NCI-H69 (cell line): ENCODE measurements at places on chromosomes 11 and 22.
A peak's percentile ranks its signal among the peaks of the same experiment; 100 is the strongest.

DNA sequence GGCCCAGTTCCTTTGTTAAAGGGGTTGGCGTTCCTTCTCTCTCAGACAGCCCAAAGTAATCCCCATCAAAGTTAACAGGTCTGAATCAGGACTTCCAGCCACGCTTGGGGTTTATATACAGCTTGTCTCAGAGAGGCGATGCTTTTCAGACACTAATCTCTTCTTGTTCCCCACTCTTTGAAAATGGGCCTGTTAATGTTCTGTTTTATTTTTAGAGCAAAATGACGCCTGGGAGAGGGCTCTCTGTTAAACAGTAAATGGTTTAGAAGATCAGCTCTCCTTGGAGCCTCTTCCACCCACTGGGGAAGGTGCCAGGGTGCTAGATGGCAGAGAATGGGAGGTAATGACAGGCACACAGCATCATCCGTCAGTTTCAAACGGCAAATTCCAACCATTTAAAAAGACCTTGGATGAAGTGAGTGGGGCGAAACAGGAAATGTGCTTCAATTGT, 235.9 kb upstream of the NARS2 start:
- DNase-seq: no peak

- peak; percentile 64 for DNase-seq
Observed at GRCh38 chr11:17389957-17390649, 1.6 kb upstream of the KCNJ11 start.

DNA sequence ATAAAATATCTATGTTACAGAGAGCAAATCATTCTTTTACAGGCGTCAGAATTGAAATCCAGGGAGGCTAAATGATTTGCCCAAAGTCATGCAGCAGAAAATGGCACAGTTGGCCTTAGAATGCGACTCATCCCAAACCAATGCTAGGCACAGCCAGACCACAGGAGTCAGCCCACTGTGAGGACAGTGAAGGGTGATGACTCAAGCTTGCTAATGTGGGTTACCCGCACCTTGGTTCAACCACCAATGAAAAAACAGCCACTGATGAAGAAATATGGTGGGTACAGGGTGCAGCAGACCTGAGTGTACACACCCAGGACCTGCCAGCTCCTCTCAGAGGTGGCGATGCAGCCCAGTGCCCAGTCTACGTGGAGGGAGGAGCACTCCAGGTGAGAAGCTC, 89.7 kb downstream of the ZC3H12C start:
- DNase-seq: no peak

DNA sequence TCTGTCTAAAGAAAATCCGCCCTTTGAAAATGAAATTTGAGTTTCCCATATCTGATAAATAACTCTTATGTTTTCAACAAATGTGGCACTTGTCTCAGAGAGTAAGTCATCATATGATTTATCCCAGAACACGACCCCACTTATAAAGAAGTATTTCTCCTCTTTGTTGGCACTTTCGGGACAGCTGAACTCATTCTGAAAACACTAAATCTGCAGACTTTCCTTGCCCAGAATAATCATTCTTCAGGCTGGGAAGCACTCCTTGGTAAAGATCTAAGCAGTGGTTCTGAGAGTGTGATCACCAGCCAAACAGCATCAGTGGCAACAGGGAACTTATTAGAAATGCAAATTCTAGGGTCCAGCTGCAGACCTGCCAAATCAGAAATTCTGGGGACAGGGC, 532.2 kb upstream of the API5 start:
- DNase-seq: no peak

DNA sequence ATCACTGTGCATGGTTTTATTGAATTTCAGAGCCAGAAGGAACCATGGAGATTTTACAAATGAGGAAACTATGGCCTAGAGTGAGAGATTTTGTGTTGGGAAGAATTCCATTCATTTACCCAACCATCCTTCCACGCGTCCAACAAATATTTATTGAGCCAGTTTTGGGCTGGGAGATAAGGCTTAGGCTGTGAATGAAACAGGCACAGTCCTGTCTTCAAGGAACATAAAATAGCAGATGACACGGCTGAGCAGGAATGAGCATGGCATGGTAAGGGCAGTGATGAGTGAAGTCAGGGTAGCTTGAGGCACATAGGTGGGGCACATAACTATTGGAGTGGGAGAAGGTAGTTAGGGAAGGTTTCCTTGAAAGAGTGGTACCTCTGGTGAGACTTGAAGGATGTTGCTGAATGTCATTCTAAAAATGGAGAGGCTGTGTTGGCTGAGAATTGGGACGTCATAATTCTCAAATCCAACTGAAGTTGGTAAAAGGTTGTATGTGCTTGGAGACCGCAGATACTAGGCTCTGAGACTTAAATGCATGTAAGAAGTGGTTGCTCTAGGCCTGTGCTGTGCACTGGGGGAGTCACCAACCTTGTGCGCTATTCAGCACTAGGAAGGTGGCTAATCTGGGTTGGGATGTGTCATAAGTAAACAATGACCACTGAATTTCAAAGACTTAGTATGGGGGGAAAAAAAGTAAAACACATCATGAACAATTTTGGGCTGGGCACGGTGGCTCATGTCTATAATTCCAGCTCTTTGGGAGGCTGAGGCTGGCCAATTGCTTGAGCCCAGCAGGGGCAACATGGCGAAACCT, 51.9 kb downstream of the TEAD1 start:
- DNase-seq: no peak

- DNase-seq: peak; percentile 59
Observed at GRCh38 chr11:18203723-18204122, 31.1 kb downstream of the MRGPRX4 start.

DNA sequence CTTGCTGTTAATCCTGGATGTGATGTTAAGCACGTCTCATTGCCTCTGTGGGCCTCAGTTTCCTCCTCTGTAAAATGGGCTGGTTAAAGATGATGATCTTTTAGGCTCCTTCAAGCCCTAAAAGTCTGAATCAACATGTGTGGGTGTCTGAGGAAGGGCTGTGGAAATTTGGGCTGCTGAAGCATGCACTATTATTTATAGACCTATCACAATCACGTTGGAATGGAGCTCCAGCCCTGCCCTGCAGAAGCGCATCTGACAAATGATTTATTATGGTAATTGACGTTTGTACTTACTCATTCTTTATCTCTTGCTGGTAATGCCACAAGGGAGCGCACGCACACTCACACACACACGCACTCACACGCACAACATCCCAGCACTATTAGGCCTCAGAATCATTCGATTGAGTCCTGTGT, 20.4 kb downstream of the P2RX3 start:
- DNase-seq: no peak

DNA sequence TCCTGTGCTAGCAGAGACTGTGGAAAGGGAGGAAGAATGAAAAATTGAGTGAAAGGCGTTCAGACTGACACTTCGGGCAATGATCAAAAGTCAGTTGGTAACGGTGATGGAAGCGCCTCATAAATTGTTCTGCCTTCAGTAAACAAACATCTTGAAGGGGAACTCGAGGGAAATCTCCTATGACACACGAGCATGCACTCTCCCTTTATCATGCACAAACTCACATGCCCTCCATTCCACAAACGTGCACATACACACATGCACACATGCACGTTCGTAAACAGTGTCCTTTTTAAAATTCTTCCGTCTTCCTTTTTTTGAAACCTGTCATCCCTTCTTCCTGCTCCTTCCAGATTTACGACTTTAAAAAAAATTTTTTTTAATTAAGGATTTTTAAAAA, 77.8 kb upstream of the TMEM45B start:
- no peak for DNase-seq

DNA sequence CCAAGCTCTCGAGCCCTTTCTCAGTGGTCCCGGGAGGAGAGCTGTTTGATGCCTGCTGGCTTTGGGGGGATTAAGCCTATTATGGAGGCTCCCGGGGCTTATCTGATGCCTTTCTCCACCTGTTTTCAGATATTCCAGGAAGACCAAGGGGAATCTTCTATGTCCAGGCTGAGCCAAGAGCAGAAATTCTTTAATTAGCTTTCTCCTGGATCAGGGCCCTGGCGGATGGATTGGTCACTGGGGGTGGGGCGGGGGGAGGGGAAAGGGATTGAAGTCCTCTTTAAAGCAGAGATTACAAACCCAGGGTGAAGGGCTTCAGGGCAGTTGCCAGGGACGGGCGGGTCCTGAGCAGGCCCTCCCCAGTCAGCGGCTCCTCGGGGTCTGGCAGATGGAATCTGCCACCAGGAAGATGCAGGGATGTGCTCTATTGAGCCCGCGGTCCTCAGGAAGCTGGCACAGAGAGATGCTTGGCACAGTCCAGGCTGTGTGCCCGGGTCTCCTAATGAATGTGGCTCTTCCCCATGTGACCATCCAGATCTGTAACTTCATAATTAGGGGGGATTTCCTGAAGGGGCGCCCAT, 33.6 kb downstream of the MACROD1 start:
- DNase-seq: peak; percentile 77

DNA sequence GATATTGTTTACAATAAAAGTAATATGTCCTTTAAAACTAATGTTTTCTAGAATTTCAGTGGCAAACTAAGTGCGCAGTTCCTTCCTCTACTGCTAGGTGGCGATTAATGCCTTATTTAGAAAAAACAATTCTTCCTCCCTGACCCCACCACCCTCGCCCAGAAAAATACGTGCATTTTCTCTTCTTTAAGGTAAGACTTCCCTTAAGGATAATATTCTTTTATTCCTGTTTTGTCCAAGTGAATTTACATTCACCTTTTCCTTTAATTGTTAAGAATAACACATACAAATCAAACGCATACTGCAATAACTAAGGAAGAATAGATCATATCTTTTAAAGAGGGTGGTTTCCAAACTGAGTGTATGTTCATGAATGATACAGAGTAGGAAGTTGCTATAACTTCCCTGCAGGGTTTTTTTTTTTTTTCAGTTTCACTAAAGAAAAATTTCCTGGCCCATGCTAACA, 17.0 kb upstream of the PSMA1 start:
- peak; percentile 55 for DNase-seq

- DNase-seq: peak; percentile 51
Observed at GRCh38 chr11:66976028-66976467, 944 bp downstream of the C11orf86 start.

- DNase-seq: no peak
Observed at GRCh38 chr11:95276139-95276538, 45.1 kb upstream of the SESN3 start.

- no peak for DNase-seq
Observed at GRCh38 chr22:48740086-48740730, 1087.5 kb downstream of the BRD1 start.

DNA sequence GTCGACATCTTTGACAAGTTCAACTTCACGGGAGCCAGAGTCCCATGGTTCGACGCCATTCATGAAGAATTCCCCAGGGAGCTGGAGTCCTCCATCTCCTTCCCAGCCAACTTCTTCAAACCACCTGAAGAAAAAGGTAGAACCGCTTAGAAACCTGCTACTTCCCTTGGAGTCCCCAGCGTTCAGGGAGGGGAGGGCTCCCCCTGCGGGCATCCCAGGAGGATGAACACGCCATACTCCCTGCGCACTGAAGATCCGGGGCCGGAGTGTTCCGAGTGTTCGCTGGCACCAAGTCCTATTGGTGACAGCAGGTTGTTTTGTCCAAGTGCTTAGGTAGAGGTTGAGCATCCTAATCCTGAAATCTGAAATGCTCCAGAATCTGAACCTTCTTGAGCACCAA, 51.7 kb upstream of the PRODH start:
- DNase-seq: peak; percentile 73

DNA sequence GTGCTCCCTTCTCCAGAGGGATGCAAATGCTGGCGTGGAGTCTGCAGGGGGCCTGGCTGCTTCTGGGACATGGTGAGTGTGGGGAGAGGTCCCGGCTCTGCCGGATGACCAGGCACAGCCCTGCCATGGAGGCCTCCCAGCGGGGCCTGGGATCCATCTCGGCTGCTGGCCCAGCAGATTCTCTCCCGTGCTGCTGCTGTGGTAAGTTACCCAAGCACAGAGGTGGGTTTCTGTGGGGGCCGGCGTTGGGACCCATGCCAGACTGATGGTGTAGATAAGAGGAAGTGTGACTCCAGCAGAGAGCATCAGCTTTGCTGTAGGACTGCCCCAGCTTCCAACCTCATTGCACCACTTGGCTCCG, 147.5 kb upstream of the B3GAT1 start:
- no peak for DNase-seq

- peak; percentile 38 for DNase-seq
Observed at GRCh38 chr11:945986-946385, 20.3 kb downstream of the AP2A2 start.

GRCh38 chr11:31262761-31263160, 106.8 kb downstream of the DCDC1 start:
- DNase-seq: no peak

DNA sequence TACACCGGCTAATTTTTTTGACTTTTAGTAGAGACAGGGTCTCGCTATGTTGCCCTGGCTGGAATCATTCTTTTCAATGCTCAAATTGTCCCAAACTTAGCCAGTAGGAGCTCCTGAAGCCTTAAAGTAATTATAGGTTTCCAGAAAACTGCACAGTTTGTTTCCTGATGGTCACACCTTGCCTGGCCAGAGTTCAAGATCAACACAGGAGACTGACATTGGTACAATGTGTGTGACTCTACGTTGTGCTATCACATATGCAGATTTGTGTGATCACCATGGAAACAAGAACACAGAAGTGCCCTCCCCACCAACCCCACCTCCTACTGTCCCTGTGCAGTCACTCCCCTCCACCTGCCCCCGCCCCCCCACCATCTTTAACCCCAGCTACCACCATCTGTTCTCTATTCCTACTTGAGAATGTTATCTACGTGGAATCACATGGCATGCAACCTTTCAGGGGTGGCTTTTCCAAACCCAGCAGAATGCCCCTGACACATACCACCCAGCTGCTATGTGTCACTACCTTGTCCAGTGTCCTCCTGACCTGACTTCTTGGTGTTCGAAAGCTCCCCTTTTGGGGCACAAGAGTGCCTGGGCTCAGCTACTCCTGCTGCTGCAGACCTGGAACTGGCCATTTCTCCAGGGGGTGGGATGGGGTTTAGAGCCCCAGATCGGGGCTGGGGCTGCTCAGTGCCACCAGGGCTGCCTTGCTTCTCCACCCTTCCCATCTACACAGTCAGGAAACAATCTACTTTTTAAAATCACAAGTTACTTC, 6.1 kb upstream of the NAP1L4 start:
- peak; percentile 98 for DNase-seq

GRCh38 chr11:13065200-13065787, 56.2 kb downstream of the RASSF10 start:
- DNase-seq: no peak

- DNase-seq: peak; percentile 49
Observed at GRCh38 chr11:12051287-12051662, 42.8 kb upstream of the DKK3 start.

- DNase-seq: no peak
Observed at GRCh38 chr11:43579919-43580276, 100.6 kb upstream of the HSD17B12 start.

DNA sequence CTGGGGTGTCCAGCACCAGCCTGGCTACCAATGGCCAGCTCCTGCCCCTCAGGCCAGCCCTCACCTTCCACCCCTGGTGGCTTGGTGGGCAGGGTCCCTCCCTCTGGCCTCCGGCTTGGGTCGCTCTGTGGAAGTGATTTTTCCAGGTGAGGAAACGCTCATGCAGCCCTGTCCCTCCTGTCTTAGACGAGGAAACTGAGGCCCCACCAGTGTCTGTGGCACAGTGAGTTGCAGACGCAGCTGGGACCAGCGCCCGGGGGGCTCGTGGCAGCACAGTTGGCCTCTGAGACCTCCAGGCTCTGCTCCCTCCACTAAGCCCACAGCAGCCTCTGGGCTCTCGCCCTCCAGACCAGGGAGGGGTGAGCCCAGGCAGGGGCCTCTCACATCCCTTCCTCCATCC, 6.2 kb downstream of the B3GAT1 start:
- DNase-seq: no peak
